GM12892 (cell line): ENCODE measurements at places on chromosomes 12 and 14.

GRCh38 chr12:94839347-94839746, 164.2 kb downstream of the NDUFA12 start:
- DNase-seq: no peak

- DNase-seq: no peak
Observed at GRCh38 chr14:96105926-96106441, 66.8 kb downstream of the C14orf132 start.

- DNase-seq: no peak
Observed at GRCh38 chr12:123421314-123421713, 15.2 kb downstream of the RILPL2 start.

- DNase-seq: no peak
Observed at GRCh38 chr12:3629057-3629830, 123.7 kb downstream of the CRACR2A start.

DNA sequence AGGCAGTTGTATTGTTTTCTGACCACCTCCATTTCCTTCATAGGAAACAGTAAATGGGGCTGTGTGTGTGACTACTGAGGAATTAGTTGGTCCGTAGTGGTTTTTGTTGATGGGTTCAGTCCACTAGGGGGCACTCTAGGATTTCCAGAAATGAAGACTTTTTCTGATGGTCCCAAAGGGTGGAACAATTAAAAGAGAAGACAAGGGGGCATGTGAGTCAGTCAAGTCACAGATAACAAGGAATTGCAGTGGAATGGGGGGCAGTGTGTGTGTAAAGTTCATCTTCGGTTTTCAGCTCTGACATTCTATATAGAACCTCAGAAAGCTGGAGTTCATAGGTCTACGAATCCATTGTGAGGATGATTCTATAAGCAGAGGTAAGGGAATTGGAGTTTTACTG, 186.6 kb upstream of the OR4E1 start:
- DNase-seq: no peak

GRCh38 chr12:27733052-27733656, 22.5 kb downstream of the MRPS35 start:
- no peak for DNase-seq
